ENCODE measurements at places on chromosomes 5 and 9. TPM values are rescaled to one million over a fixed set of nuclear protein-coding genes. Genes with fewer than 3 reads are reported as not detected.

DNA sequence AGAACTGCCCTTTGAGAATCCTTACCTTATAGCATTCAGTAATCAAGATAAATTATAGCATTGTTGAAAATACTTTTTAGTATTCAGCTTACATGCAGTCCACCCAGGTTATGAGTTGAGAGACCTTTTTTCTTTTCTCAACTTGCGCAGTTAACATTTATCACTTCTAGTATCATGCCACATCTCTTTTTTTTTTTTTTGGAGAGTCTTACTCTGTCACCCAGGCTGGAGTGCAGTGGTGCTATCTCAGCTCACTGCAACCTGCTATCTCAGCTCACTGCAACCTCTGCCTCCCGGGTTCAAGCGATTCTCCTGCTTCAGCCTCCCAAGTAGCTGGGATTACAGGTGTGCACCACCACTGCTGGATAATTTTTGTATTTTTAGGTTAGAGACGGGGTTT, 29.0 kb downstream of the LRRC70 start:
- DNase-seq = no peak

- DNase-seq = no peak
Measured at GRCh38 chr9:121998513-121999049, 94.5 kb downstream of the TTLL11 start.

KLF9 gene
- 54.9 TPM for total RNA-seq

KCNV2 gene
- total RNA-seq = not detected

DNA sequence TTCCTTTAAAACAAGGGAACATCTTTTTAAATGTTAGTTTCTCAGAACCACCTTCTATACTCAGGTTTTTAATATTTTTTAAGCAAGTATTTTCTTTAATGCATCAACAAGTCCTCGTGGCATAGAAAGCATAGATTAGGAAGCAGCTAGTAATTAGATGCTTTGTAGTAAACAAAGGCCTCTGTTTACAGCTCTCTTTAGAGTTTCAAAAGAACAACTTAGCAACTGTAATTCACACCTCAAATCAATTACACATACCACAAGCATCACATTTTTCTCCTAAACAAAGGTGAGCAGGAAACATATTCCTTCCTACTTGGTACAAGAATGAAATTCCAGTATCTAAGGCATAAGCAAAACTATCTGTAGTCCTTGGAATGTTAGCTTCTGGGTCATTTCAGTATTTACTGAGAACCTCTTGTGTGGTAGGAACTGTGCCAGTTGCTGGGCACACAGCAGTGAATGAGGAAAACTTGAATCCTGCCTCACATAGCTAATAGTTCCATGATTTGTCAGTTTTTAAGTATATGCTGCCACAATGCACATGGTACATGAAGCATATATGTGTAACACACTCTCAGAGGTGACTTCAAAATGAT, 249.1 kb downstream of the CEMIP2 start:
- DNase-seq = no peak

SAXO1 gene
- total RNA-seq = not detected

DNA sequence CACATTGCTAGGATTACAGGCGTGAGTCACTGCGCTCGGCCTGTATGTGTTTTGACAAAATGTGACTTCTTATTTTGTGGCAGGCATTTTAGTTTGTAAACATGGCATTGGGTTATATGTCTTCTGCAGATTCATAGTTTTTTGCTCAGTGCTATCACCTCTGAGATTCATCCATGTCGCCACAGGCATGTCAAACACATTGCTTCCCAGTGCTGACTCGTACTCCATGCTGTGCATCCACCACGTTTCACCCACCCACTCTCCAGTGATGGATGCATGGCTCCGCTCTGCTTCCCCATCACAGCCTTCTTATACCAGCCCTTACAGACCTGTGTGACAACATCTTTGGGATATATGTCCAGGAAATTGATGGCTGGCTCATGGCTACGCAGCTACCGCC, 158.8 kb downstream of the GAS1 start:
- DNase-seq = no peak

LCN9 gene
- total RNA-seq = not detected

DNA sequence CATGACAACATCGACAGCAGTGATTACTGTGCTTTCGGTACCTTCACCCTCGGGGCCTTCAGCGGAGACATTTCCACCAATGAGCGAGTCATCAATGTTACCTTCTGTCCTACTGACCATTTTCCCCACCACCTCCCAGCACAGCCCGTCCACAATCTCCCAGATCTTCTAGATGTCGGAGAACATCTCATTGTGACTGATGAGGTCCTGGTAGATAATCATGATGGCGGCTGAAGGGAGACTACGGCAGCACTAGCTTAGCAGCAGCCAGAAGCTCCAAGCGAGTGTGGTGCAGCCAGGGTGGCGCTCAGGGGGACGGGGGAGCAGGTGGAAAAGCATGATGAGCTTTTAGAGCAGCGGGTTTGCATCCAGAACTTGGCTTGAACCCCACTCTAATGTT, 379.0 kb downstream of the TLR4 start:
- no peak for DNase-seq

DNA sequence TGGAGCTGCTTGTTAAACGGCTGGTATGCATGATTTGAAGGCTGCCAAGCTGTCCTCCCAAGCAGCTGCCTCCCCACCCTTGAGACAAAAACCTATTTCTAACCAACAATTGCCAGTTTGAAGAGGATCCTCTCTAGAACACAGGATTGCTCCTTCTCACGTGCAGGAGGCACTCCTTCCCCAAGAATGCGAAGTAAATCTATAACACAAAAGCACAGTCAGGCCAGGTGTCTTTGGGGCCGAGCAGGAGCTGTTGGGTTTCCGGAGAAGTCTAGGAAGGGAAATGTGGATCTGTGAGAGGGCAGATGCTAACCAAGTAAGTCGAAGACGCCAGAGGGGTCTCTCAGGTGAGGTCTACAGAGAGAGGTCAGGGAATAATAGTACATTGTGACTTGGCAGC, 35.4 kb upstream of the GNPDA1 start:
- no peak for DNase-seq

DNA sequence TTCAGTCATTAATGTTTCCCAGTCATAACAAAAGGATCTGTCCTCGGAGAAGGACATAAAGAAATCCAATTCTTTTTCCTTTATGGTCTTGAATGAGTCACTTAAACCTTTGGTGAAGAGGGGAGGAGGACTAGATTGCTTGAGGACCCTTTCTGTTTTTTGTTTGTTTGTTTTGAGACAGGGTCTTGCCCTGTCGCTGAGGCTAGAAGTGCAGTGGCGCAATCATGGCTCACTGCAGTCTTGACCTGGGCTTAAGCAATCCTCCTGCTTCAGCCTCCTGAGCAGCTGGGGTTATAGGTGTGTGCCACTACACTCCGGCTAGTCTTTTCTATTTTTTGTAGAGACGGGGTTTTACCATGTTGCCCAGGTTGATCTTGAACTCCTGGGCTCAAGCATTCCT, 12.3 kb downstream of the TIGD6 start:
- DNase-seq = no peak

GRCh38 chr9:86369810-86370209, 15.6 kb upstream of the TUT7 start:
- no peak for DNase-seq

DNA sequence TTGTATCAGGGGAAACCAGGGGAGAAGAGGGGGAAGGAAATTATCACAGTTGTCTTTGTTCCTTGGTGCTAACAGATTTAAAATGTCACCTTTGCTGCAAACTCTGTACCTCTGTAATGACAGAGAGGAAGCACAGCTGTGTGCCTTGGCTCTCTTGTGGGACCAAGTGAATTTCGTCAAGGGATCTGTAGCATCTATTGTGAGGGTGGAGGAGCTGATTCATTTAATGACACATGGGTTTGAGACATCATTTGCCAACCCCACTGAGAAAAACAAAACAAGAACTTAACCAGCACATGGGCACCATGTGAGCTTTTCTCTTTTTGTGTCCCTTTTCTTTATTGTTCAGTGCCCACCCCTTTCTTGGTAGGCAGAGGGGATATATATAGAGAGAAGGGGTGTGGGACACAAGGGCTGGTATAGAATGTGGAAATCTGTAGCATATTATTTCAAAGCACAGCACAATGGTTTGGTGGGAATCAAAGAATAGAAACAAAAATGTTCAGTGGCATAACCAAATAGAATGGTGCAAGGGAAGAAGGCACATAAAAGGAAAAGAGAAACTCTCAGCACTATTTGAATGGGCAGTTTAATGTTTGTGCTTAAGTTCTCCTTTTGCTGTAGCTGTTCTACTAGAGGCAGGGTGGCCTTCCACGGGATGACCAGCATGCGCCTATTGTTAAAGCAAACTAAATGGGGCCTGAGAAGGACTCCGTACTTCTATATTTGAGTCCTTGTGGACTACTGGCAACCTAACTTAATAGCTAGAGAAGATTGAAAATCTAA, 63.3 kb downstream of the LIX1 start:
- DNase-seq = no peak

DNA sequence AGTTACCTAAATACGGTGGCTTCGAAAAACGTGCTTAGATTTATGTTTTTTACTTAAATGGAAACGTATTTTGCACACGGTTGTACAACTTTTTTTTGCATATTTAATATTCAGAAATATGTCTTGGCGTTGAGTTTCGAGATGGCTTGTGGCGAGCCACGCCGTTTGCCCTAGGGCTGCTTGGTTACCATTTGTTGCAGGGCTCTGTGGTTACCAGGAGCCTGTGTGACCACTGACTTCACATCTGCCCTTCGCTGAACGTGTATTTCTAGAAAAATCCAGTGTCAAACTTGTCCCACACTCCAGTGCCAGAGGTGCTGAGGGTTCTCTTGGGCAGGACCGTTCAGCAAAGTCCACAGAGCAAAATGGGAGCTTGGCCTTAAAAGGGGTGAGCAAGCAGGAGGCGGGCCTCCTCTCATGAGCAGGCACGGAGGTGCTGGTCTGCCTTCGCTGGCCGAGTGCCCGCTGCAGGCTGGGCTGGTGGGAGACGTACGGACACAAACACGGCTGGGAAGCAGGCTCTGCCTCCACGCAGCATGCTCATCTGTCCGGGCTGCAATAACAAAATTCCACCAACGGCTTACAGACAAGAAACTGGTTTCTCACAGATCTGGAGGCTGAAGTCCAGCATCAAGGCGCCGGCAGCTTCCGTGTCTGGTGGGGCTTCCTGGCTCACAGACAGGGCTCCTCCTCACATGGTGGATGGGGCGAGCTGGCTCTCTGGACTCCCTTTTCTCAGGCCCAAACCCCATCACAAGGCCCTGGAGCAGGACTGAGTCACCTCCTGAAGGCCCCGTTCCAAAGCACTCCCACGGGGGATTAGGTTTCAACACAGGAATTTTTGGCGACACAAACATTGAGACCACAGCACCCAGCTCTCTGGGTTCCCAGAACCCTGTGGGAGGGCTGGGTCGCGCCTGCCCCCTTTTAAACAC, 5.4 kb downstream of the MRPL36 start:
- no peak for DNase-seq

DNA sequence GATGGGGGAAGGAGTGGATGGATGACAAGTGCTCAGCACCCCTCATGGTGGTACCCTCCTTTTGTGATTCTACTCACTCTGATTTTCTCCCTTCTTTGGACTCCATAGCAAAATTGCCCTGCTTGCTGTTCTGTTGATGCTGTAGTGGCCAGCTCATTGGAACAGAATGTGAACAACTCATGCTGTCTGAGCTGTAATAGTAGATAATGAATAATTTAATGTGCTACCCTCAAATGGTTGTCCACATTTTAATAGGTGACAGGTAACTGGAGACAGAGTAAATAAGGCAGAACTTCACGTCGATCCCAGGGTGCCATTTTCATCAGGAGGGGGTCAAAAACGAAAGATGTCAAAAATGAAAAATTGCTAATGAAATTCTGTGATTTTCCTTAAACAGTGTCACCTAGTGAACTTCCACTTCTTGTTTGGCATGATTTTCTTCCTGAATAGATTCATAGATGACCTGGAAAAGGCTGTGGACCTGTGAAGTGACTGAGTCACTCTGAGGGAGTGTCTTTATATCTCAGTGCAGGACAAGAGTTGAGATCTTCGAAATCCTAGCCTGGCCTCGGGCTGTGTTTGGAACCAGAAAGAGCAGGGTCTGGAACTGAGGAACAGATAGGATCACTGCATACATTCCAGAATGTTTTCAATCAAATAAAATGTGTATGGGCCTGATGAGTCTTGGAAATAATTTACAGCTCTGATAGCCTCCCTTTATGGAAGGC, 270.2 kb downstream of the PSAT1 start:
- no peak for DNase-seq

DNA sequence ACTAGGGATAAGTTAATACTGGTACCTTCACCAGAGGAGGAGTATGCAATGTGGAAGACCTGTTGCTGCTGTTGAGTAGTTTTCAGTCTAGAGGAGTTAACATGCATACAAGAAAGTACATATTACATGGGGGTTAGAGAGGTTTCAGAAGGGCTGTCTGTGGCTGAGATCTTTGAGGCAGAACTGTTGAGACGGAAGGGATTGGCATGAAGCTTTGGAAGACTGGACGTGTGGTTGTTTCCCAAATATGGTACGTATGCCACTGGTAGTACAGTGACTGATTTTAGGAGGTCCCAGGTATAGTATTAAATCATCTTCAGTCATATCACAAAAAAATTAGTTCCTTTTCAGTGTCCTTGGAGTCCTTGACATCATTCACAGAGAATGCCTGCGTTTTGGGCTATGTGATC, 17.6 kb downstream of the TNFAIP8 start:
- DNase-seq = no peak

- DNase-seq = no peak
Measured at GRCh38 chr5:1641041-1641440, 117.3 kb upstream of the LPCAT1 start.

DNA sequence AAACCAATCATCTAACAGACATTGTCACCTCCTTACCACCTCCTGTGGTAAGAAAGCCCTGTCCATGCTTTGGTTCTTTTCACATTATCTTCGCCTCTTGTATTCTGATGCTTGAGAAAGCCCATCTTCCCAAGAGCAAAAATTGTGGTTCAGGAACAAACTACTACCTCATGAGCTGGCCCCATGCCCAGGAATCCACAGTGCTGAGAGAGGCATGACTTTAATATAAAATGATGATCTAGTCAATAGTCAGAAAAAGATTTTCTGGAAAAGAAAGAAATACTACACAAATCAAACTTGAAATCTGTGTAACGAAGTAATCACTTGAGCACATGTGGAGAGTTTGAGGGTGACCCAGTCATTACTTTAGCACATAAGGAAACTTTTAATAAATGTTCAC, 94.7 kb downstream of the FGF10 start:
- DNase-seq = peak; percentile 59

- no peak for DNase-seq
Measured at GRCh38 chr9:70964861-70965260, 156.6 kb downstream of the TRPM3 start.

- DNase-seq = no peak
Measured at GRCh38 chr5:14842117-14842516, 29.5 kb downstream of the ANKH start.

SPINK6 gene
- not detected for total RNA-seq

DNA sequence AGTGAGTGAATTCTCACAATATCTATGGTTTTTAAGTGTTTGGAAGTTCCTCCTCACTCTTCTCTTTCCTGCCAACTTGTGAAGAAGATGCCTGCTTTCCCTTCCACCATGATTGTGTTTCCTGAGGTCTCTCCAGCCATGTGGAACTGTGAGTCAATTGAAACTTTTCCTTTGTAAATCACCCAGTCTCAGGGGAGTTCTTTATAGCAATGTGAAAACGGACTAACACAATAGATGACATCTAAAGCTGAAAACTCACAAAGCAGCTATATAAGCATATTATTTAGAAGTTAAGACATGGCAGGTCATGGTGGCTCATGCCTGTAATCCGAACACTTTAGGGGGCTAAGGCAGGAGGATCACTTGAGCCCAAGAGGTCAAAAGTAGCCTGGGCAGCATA, 130.2 kb downstream of the ARRDC3 start:
- DNase-seq = no peak

Data from left ventricle myocardium superior (tissue), 1 donor.